Forelimb muscle (tissue), 1 donor: ENCODE measurements at places on chromosomes 11 and 22. TPM values are rescaled to one million over a fixed set of nuclear protein-coding genes. Genes with fewer than 3 reads are reported as not detected.

DNA sequence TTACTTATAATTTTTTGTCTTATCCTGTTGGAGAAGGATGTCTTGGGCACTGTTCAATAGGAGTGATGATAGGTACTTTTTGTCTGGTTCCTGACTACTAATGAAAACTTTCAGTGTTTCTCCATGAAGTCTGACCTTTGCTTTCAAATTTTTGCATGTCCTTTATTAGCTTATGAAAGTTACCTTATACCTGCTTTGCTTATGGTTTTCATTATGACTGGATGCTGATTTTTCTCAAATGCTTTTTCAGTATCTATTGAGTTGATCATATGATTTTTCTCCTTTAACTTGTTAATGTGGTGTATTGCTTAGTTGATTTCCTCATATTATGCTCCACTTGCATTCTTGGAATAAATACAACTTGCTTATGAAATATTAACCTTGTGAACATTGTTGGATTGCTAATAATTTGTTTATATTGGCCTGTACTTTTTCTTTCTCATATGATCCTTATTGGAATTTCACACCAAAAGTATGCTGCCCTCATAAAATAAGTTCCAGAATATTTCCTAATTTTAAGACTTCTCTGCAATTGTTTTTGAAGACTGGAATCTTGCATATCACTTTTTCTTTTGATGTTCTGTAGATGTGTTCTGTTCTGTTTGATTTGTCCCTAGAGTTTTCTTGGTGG lies 85.0 kb upstream of the SC5D start:
- DNase-seq = no peak

DNA sequence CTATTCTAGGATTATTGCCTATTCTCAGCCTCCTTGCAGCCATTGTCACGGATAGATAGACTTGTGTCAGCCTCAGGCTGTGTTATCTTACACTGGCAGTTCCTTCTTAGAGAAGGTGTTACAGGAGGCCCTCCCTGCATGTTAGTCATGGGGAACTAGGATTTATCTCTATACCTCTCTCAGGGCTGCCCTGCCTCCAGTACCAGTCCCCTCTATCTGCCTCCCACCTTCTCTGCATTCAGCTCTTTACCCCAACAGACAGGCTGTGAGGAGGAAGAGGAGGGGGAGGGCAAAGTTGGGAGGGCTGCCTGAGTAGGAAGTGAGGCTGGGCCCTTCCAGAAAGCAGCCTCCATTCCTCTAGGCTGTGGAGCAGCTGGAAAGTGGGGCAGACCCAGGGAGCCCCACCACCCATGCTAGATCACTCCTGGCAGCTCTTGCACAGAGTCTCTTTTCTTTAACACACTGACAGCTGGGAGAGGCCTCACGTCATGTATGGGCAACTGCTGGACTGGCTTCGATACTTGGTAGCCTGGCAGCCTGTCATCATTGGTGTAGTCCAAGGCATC lies 2.9 kb upstream of the IL18BP start:
- DNase-seq = no peak

The UBQLNL gene
- polyA plus RNA-seq = 0.18 TPM

The CELSR1 gene
- 2.4 TPM for polyA plus RNA-seq

DNA sequence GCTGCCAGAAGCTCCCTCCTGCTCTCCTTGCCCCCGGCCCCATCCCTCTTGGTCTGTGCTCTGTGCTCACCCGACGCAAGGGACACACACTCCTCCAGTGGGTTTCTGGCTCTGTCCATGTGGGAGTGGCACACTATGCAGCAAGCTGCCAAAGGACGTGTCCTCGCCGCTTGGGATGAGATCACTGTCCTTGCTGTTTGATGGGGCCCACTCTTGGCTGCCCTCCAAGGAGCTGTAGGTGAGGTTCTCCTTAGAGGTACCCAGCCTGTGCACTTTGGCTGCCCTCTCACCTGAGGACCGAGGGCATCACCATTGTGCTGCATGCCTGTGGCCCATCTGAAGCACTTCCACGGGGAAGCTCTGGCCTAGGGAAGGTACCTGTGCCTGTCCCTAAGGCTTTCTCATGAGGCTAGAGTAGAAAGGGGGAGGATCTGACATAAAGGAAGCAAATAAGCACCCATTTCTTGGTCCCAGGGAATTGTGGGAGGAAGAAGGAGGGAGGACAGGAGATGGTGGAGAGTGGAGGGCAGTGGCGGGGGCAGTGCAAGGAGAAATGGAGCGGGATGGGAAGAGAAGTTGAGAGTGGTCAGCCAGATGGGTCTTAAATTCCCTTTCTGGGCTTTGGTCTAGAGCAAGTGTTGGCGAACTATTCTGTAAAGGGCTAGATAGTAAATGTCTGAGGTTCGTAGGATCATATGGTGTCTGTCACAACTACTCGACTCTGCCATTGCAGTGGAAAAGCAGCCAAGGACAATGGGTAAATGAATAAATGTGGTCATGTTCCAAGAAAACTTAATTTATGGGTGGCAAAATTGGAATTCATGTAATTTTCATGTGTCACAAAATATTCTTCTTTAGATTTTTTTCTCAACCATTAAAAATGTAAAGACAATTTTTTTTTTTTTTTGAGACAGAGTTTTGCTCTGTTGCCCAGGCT lies 47.0 kb upstream of the AMPD3 start:
- no peak for DNase-seq

The BCO2 gene
- 9.0 TPM for polyA plus RNA-seq

- no peak for DNase-seq
These were observed 36.0 kb downstream of the LRFN4 start for GRCh38 chr11:66892911-66893310.

DNA sequence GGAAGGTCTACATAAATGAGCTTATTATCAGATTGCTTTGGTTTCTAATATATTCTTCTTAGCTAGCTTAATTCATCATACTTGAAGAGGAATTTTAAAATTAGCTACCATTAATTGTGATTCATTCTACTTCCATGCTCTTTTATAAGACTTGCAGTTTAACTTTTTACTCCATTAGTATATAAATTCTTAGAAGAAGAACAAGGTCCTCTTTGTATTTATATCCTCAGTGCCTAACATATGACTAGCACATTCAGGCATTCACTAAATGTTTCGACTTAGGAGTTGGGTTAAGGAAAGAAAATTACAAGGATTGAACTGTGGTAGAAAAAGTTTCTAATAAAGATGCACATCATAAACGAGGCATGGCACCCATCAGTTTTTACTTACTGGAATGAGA lies 1135.5 kb downstream of the JRKL start:
- no peak for DNase-seq

DNA sequence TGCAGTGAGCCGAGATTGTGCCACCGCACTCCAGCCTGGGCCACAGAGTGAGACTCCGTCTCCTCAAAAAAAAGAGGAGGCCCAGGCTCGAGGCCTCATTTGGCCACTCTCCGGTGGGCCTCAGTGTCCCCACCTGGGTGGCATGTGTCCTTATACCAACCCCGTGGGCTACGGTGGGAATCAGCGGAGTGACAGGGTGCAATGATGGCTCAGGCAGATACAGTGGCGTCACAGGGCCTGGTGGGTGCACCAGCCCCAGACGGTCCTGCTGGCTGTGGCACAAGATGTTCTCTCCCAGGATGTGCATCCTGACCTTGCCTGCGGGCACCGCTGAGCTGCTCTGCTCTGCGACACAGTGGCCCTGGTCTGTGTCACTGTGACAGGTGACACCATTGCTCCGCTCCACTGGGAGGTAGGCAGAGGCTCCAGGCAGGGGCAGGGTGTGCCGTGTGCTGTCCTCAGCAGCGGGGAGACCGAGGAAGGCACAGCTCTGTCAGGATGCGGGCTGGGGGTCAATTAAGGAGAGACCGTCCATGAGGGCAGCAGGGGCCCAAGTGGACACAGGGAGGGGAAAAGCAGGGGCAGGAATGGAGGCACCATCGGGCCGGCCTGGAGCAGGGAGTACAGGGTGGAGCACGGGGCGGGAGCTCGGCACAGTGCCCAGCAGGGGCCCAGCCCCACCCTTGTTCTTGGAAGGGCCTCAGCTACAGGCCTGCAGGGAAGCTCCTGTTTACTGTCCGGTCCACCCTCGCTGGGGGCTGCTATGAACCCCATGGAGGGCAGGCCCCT lies 21.7 kb upstream of the TH start:
- no peak for DNase-seq

DNA sequence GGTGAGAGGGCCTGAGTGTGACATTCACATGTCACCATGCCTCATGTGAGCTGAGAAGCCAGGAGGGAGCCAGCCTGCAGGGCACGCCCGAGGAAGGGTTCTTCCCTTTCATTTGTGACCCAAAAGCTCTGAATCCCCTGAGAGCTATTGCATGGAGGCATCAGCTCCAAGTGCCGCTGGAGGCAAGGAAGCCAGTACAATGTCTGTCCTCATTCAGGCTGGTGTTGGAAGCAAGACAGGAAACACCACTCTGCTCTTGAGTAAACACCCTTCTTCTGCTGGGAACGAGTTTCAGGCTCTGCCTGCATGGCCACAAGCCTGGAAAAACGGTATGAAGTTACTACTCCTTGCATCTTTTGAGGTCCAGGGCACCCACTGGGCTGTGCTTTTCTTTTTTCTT lies 83.8 kb upstream of the LARGE1 start:
- no peak for DNase-seq

The CARD16 gene
- 5.3 TPM for polyA plus RNA-seq

- no peak for DNase-seq
These were observed 113.5 kb downstream of the MAML2 start for GRCh38 chr11:96229354-96229977.

DNA sequence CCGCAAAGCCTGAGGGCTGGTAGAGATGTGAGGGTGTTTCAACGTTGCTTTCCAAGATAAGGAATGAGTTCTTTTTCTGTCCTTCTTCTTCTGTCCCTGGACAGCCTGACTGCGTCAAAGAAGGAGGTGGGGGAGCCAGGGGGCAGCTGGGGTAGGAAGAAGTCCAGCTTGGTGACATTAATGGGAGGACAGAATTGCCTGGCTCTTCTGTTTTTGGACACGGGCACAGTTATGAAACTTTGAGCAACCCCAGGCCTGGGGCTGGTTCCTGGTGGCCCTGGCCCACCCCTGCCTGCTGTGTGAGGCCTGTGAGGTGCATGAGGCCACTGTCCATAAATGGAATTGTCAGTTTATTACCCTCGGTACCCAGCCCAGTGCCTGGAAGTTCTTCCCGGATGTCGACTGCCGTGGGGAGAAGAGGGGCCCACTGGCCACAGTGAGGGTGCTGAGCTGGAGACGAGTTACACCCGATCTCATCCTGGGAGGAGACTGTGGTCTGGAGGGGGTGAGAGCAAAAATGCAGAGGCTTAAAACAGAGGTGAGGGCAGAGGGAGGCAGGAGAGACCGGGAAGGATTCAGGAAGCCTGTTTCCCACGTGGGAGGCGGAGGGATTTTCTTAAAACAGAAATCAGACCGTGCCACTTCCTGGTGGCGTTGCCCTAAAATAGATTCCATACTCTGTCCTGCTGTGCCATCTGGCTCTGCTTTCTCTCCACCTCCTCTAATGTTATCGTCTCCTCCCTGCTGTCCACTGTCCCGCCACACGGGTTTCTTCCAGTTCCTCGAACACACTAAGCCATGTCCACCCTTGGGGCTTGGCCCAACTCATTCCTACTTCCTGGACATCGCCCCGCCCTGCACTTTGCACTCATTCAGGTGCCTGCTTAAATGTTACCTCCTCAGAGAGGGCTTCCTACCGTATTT lies 59.7 kb upstream of the RASD2 start:
- no peak for DNase-seq

DNA sequence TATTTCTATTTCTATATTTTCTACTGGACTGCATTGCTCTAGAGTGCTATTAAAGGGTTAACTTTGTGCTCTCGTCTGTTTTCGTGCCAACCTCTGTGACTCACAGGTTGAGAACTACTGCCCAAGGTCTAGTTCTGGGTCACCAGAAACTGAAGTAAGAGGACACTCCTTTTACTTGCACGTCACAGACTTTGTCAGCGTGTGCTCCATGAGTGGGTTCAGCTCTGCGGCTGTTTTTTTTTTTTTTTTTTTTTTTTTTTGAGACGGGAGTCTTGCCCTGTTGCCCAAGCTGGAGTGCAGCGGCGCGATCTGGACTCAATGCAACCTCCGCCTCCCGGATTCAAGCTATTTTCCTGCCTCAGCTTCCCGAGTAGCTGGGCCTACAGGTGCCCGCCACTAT lies 49.8 kb downstream of the CLMP start:
- DNase-seq = no peak

DNA sequence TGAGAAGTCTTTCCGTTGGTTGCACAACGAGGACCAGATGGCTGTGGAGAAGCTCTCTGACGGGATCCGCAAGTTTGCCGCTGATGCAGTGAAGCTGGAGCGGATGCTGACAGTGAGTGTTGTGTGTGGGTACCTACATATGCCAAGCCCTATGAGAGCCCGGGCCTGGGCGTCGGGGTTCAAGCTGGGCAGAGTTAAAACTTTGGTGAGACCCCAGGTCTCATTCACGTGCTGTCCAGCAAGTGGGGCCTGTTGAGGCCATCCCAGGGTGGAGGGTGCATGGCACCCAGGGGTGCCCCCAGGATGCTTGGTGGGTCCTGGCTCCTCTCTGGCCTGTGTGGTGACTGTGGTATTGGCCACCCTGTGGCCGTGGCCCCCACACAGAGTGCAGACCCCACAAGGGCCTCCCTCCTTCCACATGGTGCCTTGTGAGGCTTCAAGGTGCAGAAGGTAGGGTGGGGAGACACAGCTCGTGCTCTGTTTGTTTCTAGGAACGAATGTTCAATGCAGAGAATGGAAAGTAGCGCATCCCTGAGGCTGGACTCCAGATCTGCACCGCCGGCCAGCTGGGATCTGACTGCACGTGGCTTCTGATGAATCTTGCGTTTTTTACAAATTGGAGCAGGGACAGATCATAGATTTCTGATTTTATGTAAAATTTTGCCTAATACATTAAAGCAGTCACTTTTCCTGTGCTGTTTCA lies 12.8 kb downstream of the GATD1 start:
- no peak for DNase-seq

The GRAMD1B gene
- 9.5 TPM for polyA plus RNA-seq

DNA sequence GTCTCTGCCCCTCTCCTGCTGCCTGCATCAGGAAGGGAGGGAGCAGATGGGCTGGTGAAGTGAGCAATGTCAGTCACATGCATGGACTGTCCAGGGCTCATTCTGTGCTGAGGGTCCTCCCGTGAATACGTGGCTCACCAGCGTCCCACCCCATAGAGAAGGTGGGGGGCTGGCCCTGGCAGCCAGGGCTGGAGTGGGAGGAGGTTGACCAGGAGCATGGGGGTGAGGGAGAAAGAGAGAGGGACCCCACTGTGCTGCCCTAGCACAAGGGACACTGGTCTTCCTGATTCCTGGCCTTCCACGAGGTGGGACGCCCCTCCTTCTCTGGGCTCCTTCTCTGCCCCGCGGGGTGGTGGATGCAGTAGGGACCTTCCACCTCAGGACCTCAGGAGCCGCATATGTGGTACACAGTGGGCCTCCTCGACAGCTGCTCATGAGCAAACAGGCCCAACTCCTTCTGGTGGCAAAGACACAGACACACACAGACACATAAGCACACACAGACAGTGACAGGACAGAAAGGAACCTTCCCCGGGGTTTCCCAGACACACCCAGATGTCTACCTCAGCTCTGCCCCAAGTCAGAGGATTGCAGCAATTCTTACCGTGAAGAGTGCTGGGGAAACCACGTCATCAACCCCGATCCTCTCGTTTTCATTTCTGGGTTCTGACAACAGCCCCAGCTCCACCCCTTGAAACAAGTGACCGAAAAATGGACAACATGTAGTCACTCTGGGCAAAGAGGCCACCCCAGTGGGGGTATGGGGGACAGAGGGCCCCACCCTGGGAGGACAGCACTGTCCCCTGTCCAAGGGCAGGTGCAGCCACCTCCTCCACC lies 3.6 kb upstream of the APOBEC3A start:
- no peak for DNase-seq

The SLC22A6 gene
- polyA plus RNA-seq = not detected

GRCh38 chr22:48760481-48761390 lies 1066.9 kb downstream of the BRD1 start:
- DNase-seq = no peak

The JRKL gene
- polyA plus RNA-seq = 10.6 TPM
